Right forelimb (tissue), 1 donor: ENCODE measurements at places on chromosomes 1 and 21.

DNA sequence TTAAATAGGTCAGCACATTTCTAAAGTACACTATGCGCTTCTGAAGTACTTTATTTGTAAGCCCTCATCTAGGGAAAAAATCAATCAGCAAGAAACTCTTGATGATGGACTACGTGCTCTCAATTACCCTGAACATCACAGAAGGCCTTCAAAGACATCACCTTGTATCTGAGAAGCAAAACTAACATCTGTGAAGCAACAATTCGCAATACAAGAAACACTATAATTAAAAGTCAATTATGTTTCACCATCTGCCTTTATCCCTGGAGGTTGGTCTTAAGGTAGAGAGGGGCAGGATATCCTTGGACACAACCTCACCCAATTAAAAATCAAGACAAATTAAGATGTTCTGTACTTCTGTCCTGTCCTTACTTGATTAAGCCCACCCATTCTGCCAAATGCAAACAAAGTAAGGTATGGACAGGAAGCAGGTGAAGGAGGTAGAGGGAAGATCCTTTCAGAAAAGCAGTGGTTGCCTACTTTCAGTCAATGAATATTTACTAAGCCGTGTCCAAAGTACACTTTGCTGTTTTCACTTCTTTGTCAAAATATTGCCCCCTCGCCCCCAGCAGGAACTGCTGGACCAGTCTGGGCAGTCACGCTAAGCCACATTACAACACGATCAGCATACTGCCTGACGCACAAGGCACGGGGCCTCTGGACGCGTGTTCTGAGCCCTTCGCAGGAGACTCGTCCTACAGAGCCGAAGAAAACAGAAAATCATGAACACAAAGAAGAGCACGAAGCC is 887 bp downstream of the SLC19A2 start:
- DNase-seq = no peak

DNA sequence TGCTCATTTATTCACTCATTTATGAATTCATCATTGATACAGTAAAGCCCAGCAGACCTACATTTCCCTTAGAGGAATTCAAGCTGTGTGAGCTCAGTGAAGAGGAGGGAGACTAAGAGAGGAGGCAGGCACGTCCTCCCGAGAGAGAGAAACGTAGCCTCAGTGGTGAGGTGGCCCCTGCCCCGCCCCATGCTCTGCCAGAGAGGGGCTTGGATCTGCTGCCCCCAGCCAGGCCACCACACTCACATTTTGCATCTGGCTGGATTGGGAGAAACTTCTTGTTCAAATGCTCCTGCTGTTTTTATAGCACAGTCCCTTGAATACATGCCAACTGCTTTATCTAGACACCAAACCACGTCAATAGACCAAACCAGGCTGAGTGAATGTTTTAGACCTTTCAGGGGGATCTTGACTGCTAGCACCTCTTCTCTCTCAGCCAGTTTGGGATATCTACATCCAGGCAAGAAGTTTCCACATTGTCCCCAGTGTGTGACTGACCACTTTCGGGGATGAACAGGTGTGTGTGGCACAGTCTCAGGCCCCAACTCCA is 67.7 kb upstream of the AJAP1 start:
- DNase-seq = no peak

GRCh38 chr1:20119347-20119746 is at the start of gene PLA2G2D:
PLA2G2D (minus strand) TSS chr1:20119536; CDS start chr1:20119498, 38 bp downstream.
- DNase-seq = no peak

DNA sequence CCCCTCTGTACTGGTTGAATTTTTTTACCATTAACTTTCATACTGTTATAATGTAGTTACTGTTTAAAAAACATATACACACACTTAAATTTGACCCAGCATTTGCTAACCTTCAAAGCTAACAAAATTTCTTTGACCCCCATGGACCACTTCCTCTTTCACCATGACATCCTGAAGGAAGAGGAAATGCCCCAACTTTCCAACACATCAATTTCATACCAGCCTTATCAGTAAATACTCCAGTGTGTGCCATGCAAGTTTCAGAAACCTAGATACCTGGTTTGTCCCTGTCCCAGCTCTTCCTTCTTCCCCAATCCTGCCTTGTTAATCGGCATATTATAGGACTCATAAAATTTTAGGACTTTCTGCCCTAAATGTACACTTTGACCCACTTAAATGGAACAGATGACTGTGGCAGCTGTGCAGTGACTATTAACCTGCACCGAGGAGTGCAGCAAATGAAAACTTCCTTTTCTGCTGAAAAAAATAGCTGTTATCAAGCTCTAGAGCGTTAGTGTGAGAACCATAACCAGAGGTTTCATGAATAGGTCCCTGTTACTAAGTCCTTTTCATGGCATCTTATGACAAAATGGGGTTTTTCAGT is 54.1 kb downstream of the DTL start:
- DNase-seq = no peak

- DNase-seq = no peak
Observed at GRCh38 chr1:213183036-213183672, 132.1 kb downstream of the RPS6KC1 start.

- DNase-seq = peak; percentile 56
Observed at GRCh38 chr1:10338047-10338446, 60.8 kb upstream of the PGD start.

GRCh38 chr21:35753308-35753707 is 307.0 kb downstream of the SETD4 start:
- no peak for DNase-seq

- no peak for DNase-seq
Observed at GRCh38 chr1:234884006-234884405, 244.6 kb downstream of the TOMM20 start.

- no peak for DNase-seq
Observed at GRCh38 chr1:178020968-178021640, 51.2 kb upstream of the SEC16B start.

DNA sequence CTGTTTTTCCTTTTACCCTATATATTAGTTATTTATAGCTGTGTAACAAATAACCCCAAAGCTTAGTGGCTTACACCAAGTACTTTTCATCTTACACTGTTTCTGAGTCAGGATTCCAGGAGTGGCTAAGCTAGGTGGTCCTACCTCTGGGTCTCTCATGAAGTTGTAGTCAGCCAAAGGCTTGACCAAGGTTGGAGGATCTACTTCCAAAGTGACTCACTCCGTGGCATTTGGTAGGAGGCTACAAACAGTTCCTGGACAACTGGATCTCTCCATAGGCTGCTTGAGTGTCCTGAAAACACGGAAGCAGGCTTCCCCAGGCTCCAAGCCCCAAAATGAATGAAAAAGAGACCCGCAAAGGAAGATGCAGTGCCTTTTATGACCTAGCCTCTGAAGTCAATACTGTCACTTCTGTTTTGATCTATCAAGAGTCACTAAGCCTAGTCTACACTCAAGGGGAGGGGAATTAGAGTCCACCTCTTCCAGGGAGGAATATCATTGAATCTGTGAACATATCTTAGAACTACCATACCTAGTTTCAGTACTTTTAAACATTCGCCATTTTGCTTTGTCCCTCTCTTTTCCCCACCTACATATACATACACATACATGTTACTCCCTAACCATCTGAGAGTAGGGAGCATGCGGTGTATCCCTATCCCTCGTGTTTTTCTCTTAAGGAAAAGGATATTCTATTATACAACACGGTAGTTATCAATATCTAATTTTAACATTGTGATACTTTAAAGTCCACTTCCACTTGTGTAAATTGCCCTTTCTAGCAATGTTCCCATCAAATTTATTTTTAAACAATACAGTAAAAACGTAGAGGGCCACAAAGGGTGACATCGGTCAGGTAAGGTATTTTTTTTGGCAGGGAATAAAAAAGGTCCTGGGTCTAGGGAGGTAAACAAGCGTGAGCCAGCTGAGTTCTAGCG is 67.2 kb downstream of the SLC35A3 start:
- DNase-seq = no peak

DNA sequence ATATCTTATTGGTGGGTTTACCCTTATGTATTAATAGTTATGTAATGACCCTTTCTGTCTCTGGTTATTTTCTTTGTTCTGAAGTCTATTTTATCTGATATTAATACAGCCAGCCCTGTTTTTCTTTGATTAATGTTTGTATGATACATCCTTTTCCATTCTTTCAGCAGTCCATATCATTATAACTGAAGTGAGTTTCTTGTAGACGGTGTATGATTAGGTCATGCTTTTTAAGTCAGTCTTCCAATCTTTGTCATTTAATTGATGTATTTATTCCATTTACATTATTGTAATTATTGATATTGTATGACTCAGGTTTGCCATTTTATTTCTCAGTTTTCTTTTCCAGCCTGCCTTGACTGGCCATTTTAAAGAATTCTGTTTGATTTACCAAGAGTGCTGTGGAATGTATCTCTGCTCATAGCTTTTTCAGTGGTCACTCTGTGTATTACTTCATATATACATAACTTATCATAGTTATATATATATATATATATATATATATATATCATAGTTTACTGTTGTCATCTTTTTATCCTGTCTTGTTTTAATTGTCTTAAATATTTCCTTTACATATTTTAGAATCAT is 10.5 kb downstream of the RAB4A start:
- no peak for DNase-seq

DNA sequence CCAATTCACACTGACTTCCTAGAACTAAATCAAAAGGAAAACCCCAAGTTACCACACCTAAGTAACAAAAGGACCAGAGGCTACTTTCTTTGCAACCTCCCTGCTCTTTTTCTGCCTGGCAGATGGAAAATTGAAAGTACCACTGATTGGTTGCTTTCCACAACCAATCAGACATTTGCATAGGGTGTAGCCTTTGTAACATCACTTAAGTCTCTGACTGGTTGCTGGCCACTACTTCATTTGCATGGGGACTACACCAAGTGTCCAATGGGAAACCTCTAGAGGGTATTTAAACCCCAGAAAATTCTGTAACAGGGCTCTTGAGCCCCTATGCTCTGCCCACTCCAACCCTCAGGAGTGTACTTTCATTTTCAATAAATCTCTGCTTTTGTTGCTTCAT is 365.0 kb downstream of the LTN1 start:
- no peak for DNase-seq
